ENCODE measurements at places on chromosomes 1 and 21.
A peak's percentile ranks its signal among the peaks of the same experiment; 100 is the strongest.

DNA sequence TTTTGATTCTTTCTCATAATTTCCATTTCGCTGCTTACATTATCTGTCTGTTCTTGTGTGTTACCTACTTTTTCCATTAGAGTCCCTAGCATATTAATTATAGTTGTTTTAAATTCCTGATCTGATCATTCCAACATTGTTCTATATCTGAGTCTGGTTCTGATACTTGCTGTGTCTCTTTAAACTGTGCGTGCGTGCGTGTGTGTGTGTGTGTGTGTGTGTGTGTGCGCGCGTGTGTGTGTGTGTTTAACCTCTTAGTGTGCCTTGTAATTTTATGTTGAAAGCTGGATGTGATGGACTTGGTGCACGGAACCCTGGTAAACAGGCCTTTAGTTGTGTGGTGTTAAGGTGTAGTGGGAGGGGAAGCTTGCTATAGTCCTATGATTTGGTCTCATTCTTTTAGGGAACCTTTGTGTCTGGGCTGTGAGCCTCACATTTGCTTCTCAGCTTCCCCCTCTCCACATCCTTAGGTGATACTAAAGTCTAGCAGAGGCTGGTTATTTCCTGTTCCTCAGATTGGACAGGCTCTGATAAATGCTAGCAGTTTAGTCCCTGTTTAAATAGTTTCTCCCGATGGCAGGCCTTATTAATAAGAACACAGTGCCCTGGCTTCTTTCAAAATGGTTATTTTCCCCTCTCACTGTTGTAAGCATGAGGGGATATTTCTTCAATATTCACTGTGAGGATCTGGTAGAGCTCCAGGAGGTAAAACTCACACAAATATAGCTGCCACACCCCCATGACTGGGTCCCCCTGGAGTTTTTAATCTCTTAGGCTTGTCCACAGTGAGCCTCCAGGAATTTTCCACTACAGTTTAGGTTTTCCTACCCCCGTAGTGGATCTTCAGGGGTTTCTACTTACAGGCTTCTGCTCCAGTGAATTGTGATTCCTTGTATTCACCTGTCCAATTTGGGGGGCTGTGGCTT lies 118.3 kb downstream of the GALNT2 start:
- no peak for DNase-seq

- peak; percentile 56 for DNase-seq
Observed at GRCh38 chr1:32234792-32235191, 12.2 kb upstream of the FAM167B start.

GRCh38 chr1:227303662-227304061 lies 14.6 kb downstream of the CDC42BPA start:
- DNase-seq = no peak

DNA sequence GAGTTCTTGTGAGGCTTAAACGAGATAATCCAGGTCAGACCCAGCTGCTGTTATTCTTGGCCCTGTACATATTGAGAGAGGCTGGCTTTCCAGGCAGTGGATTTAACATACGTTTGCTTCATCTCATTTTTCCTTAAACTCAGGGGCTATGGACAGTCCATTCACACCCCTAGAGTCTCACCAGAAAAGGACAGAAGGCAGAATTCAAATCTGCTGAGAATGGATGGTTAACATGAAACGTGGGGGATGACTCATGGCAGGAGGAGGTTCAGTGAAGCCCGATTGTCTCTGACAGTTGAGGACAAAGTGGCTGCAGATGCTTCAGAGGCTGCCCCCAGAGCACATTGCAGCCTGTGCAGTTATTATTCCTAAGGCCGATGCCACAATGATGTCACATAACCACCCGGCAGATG lies 39.5 kb downstream of the TGFB2 start:
- DNase-seq = no peak

DNA sequence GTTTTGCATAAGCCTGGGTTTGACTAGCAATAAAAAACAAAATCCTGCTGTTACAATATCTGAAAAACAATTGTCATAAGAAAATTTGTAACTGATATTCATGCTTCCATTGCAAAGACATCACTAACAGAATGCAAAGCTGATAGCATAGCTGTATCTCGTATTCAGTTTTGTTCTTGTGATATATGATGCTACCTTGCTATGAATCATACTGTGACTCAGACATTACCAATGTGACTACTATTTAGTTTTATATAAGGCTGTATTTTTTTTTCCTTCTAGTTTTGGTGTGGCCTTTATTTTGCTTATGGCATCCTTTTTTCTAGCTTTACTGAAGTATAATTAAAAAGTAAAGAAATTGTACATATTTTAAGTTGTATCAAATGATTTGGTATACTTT lies 1381.8 kb downstream of the MRPL39 start:
- DNase-seq = no peak

- DNase-seq = no peak
Observed at GRCh38 chr1:228911225-228912210, 176.2 kb downstream of the RHOU start.

DNA sequence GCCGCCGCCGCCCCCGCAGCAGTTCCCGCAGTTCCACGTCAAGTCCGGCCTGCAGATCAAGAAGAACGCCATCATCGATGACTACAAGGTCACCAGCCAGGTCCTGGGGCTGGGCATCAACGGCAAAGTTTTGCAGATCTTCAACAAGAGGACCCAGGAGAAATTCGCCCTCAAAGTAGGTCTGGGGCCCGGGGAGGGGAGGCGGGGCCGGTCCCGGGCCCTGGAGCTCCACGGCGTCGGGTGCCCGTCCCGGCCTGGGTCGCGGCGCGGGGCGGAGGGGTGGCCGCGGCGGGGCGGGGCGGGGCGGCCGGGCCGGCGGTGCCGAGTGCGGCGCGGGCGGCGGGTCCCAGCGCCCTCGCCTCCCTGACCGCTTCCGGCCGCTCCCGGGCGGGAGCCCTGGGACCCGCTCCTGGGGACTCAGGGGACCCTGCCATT lies 646 bp downstream of the MAPKAPK2 start:
- DNase-seq = no peak

- DNase-seq = no peak
Observed at GRCh38 chr1:81606656-81607055, 194.1 kb upstream of the ADGRL2 start.

DNA sequence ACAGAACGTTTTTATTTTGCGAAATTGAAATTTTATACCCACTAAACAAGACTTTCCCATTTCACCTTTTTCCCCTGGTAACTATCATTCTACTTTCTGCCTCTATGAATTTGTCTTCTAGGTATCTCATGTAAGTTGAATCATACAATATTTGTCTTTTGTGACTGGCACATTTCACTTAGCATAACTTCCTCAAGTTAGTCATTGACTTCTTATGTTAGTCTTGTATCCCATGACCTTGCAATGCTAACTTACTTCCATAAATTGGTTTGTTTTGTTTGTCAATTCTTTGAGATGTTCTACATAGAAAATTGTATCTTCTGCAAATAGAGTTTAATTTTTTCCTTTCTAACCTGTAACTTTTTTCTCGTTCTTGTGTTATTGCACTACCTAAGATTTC lies 26.9 kb downstream of the SH3BP5L start:
- no peak for DNase-seq

All from activated CD4-positive, alpha-beta T cell treated with anti-CD3 and anti-CD28 coated beads, Interleukin-2, amount 10 ng/mL, durations not matched to agents 24 days and 14 days (primary cell).